ENCODE measurements at places on chromosomes 3 and 15.

- DNase-seq, result no peak
Observed at GRCh38 chr15:63939531-63940130, 105.9 kb upstream of the HERC1 start.

GRCh38 chr15:85973584-85974347 is 105.9 kb upstream of the AGBL1 start:
- no peak for DNase-seq

GRCh38 chr3:71512544-71512943 is 71.0 kb downstream of the FOXP1 start:
- no peak for DNase-seq

DNA sequence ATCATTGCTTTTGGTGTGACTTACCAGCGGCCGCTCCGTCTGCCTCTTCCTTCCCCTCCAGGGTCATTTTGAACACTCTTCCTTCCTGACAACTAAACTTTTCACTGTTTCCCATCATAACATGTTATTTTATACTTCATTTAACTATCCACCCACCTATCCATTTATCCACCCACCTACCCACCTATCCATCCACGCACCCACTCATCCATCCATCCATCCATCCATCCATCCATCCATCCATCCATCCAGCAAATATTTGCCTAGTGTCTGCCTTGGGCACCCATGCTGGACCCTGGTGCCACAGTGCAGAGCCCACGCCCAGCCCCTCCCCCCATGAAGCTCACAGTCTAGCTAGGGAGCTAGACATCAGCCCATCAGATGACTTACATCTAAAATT is 254.9 kb downstream of the TLE3 start:
- no peak for DNase-seq

DNA sequence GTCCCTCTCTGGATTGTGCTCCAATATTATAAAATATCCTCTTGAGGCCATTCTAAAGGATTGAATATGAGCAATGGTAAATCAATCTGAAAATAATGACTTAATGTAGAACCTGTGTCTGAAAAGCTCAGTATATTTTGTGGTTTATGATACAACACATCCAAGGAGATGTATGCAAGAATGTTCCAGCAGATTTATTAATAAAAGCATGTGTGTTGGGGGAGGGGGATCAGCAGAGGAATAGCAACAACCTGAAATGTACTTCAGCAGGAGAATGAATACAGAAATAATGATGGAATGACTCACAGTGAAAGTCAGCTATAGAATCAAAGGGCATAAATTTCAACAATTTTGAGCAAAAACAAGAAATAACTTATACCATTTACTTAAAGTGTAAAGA is 56.7 kb upstream of the NUDT16 start:
- DNase-seq, result no peak

GRCh38 chr15:99706557-99707303 is 26.5 kb downstream of the LYSMD4 start:
- no peak for DNase-seq

DNA sequence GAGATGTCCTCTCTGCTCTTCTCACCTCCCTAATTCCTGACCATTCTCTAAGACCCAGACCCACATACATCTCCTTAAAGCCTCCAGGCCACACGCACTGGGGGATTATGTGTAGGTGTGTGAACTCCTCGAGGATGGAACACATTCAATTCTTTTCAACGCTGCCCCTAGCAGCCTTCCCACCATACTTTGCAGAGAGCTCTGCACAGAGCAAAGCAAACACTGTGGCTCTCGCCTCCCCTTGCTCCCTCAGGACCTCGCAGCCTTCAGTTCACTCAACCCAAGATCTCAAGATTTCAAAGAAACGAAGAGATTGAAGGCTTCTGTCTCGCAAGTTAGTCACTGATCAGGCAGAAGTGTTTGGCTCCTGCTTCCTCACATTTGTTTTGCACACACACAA is 6.0 kb downstream of the ACTC1 start:
- no peak for DNase-seq

DNA sequence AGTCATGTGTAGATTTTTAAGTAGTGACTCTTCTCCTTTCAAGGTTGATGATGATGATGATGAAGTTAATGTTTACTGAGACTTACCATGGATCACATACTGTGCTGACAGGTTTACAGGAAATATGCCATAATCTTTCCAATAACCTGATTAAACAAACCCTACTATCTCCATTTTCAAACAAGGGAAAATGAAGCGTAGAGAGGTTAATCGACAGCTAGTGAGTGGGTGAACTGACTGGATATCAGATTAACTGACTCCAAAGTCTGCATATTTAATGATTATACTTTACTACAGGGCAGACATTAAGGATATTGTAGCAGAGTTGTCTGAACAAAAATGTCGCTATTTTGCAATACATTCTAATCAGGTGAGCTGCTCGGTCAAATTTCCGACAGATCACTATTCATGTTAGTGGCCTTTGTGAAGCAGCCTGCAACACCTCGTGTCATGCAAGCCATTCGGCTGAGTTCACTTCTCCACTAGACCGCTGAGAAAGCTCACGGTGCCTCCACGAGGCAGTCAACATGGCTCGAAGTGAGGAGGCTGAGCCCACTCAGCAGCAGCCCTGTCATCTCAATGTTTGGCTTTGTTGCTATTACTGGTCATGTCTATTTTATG is 264.2 kb downstream of the NFKBIZ start:
- no peak for DNase-seq

GRCh38 chr3:175668300-175668699 is 809.2 kb downstream of the NAALADL2 start:
- no peak for DNase-seq

GRCh38 chr3:134332344-134332743 is 41.9 kb downstream of the AMOTL2 start:
- no peak for DNase-seq

DNA sequence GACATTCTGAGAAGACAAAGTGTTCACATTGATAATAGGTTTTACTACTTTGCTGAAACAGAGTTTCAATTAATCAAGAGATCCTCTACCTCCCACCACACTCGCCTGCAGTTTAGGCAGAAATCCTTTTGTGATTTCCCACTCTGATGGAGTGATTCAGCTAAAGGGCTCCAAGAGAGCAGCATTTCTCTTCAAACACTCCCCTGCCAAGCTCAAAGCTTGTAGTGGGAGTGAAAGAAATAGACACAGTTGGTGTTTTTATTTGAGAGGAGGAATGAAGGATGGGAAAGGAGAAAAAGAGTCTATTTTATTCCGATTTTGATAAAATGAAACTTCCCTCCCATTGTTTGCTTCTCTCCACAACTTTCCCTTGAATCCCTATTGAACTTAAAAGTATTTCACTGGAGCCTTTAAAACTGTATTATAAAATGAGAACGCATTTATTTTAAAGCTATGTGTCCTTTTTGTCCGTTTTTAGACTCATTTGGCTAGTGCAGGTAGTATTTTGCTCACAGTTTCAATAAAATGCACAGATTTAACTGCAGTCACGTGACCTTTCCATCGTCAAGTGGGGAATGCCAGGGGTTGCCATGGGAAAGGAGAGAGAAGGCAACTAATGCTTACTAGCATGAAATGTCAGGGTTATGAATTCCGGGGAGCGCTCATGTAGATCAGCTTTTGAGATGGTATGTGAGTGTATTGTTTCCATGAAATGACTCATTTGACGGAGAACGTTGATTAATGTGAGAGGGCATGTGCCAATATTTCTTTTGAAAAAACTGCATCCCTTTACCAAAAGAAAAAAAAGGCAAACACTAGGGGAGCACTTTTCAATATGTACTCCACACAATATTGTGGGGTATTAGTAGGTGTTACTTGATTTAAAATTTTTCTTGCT is 7.7 kb upstream of the OSBPL11 start:
- DNase-seq, result no peak

DNA sequence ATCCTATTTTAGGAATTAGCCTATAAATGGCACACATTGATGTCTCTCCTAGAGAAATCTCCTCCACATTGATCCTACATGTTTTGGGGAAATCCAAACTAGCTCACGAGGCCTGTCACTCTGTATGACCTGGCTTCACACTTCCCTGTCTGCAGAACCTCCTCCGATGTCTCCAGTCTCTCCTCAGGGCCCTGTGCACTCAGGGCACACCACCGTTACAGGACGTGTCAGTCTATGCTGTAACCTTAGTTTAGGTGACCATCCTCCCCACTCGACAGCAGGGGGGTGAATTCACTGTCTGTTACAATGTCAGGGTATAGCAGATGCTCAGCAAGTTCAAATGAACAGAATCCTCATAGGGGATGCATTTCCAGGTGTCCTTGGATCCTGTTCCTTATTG is 249.1 kb downstream of the OCA2 start:
- no peak for DNase-seq

- DNase-seq, result no peak
Observed at GRCh38 chr3:66418475-66418931, 82.3 kb downstream of the LRIG1 start.

- DNase-seq, result no peak
Observed at GRCh38 chr3:15800780-15801179, 3.0 kb upstream of the ANKRD28 start.

- DNase-seq, result no peak
Observed at GRCh38 chr3:84692261-84692660, 266.5 kb upstream of the CADM2 start.

- no peak for DNase-seq
Observed at GRCh38 chr3:160434071-160434470, 15.5 kb downstream of the TRIM59 start.

DNA sequence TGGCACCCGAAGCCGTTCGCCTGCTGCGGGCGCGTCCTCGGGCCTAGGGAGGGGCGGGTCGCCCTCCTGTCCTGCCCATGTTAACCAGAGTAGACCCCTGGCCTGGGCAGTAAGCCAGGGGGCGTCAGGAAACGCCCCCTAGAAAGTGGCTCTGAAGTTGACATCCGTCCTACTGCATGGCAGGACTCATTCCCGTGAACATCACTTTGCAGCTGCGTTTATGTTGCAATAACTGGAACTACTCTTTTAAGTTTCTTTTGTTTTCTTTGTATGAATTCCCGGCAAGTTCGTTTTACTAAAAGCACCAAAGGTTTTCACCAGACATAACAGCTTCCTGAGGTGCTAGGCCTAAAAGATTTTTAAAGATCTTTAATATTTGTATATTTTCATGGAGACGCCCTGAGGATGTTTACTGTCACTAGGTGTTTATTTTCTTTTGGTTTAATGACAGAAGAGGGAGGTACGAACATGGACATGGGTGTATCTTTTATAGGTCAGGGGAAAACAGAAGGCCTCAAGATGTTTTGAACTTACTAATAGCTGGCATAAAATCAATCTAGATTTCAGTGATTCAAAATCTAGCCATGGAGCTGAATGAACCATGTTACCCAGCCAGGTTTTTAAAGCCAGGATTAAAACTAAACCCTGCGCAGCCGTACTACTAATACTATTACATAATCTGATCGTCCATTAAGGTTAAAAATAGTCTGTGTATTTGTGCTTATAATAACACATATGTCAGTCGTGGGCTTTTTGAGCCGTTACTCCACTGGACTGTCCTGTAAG is 1.0 kb downstream of the C15orf61 start:
- no peak for DNase-seq

DNA sequence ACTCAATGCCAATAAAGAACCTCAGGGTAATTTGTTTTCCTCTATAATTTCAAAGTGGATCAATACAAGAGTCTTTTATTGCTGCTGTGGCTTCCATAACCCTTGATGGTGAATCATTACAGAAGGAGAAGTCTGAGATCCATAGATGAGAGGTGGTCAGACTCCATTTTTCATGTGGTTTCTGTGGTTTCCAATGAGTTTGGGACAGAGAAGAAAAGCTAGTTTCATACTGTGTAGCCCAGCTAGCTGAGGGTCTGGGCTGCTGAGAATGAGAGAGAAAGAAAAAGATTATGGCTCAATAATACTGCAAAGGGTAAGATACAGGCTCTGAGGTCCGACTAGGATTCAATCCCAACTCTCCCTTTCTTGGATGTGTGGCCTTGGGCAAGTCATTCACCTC is 180.6 kb upstream of the LRRN1 start:
- DNase-seq, result no peak

- DNase-seq, result no peak
Observed at GRCh38 chr3:48795997-48796732, 51.5 kb downstream of the PRKAR2A start.

- no peak for DNase-seq
Observed at GRCh38 chr3:16137977-16138376, 36.5 kb upstream of the GALNT15 start.

GRCh38 chr3:127532561-127533203 is 57.9 kb downstream of the TPRA1 start:
- DNase-seq, result no peak

DNA sequence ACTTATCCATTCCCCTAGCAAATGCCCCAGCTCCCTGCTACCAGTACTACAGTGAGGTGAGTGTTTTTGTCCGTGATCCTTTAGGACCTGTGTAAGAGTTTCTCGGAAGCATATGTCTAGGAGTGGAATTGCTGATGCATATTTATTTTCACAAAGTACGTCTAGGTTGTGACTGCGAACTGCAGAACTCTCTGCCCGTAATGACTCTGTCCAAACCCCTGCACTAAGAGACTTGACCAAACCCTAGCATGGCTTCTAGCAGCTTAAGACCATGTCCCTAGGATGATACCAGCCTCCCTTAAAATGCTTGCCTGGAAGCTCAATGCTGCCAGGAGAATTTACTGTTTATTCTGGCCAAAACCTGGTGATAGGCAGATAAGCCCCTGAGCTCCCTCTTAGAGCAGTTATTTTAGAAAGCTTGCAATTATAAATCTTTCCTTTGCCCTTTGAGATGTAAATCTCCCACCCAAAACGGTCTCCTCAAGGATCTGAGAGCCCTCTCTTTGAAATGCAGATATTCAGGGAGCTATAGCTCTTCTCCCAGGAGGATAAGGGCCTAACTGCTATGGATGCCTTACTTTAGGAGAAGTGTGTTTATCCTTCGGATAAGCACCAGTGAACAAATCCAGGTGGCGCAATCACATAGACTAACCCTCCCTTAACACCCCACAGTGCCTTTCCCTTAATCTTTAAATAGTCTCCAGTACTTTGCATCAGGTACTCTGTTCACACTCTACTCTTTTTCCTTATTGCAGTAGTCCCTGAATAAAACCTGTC is 14.7 kb upstream of the CA12 start:
- DNase-seq, result no peak

DNA sequence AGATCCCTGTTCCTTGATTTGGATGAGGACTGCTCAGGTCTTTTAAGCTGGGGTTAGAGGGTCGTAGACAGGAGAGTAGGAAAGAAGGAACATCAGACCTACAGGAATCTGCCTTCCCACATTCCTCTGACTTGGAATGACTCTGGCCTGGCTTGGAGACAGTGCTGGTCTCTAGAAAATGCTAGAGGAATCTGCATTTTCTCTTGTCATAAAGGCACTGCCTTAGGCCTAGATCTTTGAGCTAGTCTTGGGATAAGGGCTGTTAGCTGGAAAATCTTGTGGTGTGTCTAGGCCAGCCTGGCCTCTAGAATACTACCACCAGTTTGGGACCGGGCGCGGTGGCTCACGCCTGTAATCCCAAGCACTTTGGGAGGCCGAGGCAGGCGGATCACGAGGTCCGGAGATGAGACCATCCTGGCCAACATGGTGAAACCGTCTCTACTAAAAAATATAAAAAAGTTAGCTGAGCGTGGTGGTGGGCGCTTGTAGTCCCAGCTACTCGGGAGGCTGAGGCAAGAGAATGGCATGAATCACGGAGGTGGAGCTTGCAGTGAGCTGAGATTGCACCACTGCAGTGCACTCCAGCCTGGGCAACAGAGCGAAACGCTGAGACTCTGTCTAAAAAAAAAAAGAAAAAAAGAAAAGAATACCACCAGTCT is 17.3 kb upstream of the BSN start:
- DNase-seq, result no peak

GRCh38 chr15:80615783-80616391 is 79.2 kb upstream of the ABHD17C start:
- DNase-seq, result no peak

Data from T-helper 9 cell (primary cell).